ENCODE measurements at places on chromosomes 4 and X.

DNA sequence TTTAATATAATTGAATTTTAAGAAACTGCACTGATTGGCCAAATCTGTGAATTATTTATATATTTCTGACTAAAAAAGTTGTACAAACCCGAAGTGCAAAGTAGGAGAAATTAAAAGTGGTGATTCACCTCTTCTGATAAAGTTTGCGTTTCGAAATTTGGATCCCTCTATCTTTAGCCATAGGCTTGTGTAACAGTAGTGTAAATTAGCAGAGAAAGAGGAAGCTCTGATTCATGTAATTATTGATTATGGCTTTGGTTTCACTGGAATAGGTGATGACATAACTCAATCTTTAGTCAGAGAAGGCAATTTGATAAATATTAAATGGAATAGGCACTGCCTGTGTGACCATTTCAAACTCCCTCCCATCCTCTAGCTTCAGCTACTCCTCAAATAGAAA lies 717.8 kb upstream of the PCDH7 start:
- no peak for DNase-seq

DNA sequence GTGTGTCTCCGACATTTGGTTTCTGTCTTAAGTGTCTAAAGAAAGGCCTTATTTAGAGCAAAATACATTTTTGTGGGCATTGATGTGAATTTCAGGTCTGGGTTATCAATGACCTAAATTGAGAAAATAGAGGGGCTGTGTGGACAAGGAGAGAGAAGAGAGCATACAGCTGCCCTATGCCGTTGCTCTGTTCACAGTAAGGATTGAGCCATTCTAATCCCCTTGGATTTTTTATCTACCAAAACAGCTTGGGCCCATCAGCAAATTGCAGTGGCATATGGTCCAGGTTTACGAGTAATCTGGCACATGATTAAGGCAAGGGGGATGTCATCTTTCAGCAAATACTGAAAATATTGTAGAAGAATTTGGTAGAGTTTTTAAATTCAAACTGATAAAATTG lies 210.2 kb downstream of the ANTXR2 start:
- no peak for DNase-seq

GRCh38 chr4:11487868-11488544 lies 59.3 kb upstream of the HS3ST1 start:
- DNase-seq, result peak; percentile 16

DNA sequence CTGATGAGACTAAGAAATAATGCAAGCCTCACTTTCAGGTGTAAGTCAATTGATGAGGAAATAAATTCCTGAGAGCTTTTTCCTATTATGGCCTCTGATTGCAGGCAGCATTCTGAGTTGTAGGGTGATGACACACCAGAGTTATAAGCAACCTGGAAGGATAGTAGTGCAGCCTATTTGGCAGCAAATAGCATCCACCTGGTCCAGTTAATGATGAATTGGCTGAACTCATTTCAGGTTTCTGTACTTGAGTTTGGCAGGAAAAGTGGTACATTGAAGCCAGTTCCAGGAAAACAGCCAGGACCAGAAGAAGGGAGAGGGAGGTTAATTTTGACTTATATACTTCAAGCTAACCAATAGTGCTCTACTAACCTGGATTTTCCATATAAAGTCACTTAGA lies 316.8 kb downstream of the NAF1 start:
- DNase-seq, result no peak

All from SHP77 treated with DMSO at 0.1 percent for 48 hours (cell line).